ENCODE measurements at places on chromosomes 3 and 15. TPM values are rescaled to one million over a fixed set of nuclear protein-coding genes. Genes with fewer than 3 reads are reported as not detected.

The DPPA2 gene
- total RNA-seq = not detected

The UACA gene
- 52.5 TPM for total RNA-seq

DNA sequence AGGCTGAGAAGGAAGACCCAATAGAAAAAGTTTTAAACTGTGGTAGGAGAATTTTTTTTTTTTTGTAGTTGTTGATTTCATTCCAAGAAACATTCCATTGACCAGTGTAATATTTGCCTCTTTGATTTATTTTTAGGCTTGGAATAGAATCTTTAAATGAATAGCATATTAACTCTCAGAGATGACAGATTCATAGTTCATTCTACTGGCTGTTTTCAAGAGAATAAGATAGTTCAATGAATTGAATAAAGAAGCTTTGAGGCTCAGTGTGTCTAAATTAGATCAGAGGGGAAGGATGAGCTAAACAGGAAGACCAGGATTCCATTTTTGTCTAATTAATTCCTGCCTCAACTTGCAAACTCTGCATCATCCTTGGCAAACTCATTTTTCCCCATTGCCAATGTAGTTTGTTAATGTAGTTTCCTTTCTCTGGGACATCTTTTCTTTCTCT is 98.4 kb downstream of the NAALADL2 start:
- DNase-seq = no peak

The RAD54L2 gene
- total RNA-seq = 13.7 TPM

The PPIB gene
- 60.3 TPM for total RNA-seq

GRCh38 chr3:192750201-192750600 is 22.9 kb upstream of the FGF12 start:
- no peak for DNase-seq

DNA sequence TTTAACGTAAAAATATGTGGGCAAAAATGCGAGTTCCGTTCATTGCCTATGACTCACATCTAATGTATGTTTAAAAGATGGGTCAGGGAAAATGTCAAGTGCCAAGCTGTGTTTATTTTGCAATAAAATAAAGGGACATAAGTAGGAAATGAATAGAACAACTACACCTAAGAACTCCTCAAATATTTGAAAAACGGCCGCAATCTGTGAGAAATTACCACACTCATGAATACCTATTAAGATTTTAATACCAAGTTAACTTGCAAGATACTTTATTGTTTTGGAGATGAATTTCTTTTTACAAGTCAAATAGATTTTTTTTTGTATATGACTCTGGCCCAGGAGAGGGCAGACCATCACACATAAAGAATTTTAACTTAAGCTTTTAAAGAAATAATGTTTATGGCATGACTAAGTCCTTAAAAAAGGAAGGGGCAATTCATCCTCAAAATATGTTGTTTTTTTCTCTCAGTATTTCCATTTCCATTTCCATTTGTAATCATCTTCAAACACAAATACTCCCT is 152.7 kb downstream of the SUCNR1 start:
- DNase-seq = no peak

DNA sequence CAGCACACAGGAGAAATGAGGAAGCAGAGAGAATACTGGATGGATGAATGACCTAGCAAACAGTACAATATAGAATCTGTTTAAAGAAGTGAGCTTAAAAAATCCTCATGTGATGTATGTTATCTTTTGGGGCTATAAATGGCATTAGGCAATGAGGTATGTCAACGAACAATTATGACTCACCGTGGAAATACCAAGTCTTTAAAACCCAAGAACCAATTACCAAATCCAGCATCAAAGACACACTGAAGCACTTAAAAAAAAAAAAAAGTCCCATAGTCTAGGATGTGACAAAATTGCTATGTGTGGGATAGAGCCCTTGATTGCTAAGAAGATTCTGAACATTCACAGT is 36.3 kb upstream of the HERC1 start:
- no peak for DNase-seq

DNA sequence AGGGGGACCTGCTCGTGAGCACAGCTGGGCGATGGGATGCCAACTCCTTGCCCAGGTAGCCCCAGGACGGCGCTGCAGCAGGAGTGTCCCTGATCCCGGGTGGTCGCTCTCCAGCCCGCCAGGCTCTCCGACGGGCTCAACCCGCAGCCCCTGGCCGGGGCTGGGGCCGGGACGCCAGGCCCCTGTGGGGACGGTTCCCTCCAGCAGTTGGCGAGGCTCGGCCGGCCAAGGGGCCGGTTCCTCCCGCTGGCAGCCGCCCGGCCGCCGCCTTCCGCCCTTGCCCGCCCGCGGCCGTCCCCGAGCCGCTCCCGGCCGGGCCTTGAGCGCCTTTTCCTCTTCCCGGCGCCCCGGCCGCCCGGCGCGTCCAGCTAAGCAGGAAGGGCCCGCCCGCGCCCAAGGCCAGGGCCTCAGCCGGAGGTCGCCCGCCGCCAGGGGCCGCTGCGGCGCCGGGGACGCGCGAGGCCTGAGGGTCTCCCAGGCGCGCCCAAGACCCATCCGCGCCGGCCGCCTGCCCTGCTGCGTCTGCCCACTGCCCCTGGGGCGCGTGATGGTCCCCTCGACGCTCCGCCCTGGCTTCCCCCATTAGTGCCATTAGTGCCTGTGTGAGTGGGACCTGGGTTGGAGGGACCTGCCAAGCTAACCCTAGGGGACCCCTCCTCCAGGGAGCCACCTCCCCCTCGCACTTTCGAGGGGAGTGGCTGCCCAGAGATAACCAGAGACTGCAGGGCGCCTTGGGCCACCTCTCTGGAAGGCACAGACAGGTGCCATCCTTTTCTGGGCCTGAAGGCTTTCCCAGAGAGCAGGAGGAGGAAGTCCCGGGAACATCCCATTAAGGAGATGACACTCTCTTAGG is 106.4 kb downstream of the FBLN2 start:
- DNase-seq = peak; percentile 29

DNA sequence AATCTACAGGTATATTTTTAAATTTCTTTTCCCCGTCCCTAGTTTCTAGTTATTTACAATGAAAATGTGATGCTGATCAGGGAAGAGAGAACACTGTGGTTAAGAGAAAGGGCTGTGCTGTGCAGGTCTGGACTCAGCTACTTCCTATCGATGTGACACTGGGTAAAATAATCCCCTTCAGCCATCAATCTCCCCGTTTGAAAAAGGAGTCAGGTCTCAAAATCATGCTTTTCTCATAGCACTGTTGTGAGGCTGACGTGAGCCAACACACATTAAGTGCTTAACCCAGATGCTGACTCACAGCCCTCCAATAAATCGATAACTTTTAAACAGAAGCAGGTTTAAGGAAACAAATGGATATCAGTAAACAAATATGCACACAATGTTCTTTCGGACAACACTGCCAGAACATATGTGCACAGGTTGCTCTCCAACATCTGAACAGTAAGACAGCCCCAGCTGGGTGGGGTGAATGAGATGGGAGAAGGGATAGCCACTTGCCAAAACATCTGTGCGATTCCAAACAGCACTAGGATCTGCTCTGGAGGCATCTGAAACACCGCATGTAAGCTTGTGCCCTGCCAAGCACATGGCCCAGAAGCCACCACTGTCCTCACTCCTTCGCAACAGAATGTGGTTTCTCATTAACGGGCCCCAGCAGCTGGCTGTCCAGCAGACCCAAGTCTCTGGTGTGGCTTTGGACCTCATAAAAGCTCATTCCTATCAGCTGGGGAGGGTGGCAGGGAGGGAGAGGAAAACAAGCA is 143.2 kb upstream of the PRICKLE2 start:
- DNase-seq = no peak

GRCh38 chr3:89000886-89001285 is 106.5 kb upstream of the EPHA3 start:
- DNase-seq = no peak

GRCh38 chr15:44215594-44215993 is 20.5 kb upstream of the FRMD5 start:
- DNase-seq = no peak

DNA sequence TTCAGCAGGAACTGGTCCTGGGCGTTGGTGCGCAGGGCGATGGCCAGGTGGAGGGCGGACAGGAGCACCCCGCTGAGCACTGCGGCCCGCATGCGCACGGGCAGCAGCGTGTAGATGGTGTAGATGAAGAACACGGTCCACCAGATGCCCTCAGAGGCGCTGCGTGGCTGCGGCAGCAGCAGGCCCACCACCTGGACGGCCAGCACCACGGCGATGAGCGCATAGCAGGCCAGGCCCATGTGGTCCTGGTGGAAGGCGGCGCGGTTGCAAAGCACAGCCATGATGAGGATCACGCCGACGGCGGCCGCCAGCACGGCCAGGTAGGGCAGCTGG is 1.5 kb downstream of the ADCY5 start:
- no peak for DNase-seq
